Mucosa of gallbladder (tissue), 1 donor: ENCODE measurements at places on chromosomes 7 and 10. TPM values are rescaled to one million over a fixed set of nuclear protein-coding genes. Genes with fewer than 3 reads are reported as not detected.

Gene SEC24C
- 90.1 TPM for total RNA-seq

GRCh38 chr7:97513326-97513725 is 218.6 kb upstream of the TAC1 start:
- no peak for DNase-seq

- no peak for DNase-seq
These were observed 6.5 kb downstream of the CABCOCO1 start for GRCh38 chr10:61669161-61669725.

DNA sequence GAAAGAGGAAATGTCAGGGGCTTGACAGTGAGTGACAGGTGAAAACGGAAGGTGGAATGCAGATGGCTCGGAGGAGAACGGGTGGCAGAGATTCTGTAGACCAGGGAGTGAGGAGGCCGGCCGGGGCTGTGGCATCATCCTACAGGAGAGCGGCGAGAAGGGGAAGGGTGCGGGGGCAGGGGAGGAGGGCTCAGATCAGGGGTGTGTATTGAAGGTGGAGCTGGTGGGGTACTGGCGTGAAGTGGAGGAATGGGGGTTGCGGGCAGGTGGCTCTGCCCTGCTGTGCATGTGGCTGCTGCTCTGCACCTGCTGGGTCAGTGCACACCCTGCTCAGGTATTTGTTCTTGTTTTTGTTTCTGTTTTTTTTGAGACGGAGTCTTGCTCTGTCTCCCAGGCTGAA is 470.8 kb upstream of the FOXK1 start:
- DNase-seq, result no peak

GRCh38 chr10:132493756-132494290 is 43.8 kb upstream of the INPP5A start:
- DNase-seq, result no peak

DNA sequence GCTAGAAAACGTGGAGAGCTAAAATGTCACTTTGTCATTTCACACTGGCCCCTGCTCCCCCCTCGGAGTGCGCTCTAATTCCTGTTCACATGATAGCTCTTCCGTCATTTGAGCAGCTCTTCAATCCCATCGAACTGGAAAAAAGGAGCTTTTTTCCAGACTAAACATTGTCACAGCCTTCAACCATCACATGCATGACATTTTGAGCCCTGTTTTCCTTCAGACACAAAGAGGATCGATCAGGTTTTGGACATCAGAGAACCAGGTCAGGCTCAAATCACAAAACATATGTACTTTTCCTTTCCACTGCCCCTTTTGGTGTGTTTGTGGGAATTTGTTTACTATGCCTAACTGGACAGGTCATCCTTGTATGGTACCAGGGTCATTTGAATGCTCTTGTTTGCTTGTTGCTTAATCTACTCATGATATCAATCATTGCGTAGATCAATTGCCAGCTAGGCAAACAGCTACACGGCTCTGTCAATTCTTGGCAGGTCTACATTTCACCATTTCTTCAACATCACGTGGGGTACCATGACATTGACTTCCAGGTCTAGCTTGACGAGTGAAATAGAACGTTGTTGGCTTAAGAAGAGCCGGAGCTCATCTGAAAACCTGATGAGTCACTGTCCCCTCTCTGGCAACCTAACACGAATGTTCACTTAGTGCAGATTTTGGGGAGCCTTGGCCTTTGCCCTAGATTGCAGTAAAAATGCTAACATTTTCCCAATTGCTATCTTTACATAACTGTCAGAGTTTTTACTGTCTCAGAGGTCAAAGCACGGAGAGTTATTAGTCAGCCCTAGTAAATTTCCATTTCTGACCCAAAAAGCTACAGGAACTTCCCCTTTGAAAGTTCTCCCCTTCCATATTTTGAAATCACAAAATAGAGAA is 87.3 kb downstream of the LYZL2 start:
- DNase-seq, result peak; percentile 64

Gene PTPN20
- 3.1 TPM for total RNA-seq

DNA sequence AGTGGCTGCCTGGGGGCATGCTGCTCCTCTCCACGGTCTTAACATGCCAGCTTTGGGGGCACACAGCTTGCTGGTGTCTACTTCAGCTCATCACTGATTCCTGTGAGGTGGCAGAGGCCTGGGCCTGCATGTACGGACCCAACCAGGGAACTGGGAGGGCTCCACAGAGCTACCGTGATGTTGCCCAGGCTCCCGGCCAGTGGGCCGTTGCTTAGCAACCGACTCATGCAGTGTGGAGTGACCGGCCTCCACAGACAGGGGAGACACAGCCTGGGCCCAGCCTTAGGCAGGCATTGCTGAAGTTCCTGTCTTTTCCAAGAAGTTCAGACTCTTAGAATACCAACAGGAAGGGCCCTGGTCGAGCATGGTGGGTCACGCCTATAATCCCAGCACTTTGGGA is 25.8 kb upstream of the SH2B2 start:
- peak; percentile 41 for DNase-seq

GRCh38 chr10:72245949-72246525 is 27.7 kb upstream of the DDIT4 start:
- DNase-seq, result no peak

Gene EPHB6
- total RNA-seq, result 16.7 TPM

- no peak for DNase-seq
These were observed 53.7 kb upstream of the DOCK1 start for GRCh38 chr10:126851414-126852108.

Gene GJC3
- 0.26 TPM for total RNA-seq

GRCh38 chr10:21705828-21706176 is 171.8 kb downstream of the MLLT10 start:
- no peak for DNase-seq

DNA sequence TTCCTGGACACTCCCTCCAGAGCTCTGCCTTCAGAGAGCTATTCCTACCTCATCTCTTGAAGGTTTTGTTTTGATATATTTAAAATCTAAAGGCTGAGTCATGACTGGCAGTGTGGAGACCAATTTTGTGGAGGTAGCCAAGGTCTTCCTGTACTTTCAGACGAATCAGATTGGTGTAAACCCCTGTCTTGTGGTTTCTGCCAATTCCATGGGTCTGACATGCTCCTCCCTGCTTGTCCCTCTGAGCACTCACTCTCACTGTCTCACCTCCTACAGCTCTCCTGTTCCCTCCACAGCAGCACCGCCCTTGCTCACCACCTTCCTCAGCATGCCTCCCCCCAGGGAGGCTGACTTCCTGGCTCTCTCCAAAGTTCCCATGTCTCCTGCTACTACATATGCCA is 179.8 kb downstream of the NPSR1 start:
- DNase-seq, result no peak

GRCh38 chr10:75111907-75112679 is 637 bp downstream of the SAMD8 start:
- peak; percentile 45 for DNase-seq

Gene IFT22
- 36.5 TPM for total RNA-seq

Gene NPTX2
- 2.7 TPM for total RNA-seq

GRCh38 chr7:71801976-71802375 is 610.2 kb downstream of the CALN1 start:
- DNase-seq, result no peak

DNA sequence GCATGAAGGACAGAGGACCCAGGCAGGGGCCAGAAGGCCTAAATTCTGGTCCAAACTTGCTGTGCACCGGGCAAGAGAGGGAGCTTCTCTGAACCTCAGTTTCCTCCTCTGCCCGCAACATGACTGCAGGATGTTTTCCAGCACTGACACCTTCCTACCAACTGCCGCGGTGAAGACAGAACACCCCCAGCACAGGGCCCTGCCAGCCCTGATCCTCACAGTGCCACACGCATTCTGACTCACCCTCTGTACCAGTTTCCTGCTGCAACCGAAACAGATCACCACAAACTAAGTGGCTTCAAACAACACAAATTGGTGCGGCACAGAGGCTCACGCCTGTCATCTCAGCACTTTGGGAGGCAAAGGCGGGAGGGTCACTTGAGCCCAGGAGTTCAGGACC is 18.1 kb downstream of the MAD1L1 start:
- no peak for DNase-seq

Gene GNGT1
- not detected for total RNA-seq

- DNase-seq, result peak; percentile 45
These were observed 164.3 kb upstream of the AKR1E2 start for GRCh38 chr10:4661511-4662255.

DNA sequence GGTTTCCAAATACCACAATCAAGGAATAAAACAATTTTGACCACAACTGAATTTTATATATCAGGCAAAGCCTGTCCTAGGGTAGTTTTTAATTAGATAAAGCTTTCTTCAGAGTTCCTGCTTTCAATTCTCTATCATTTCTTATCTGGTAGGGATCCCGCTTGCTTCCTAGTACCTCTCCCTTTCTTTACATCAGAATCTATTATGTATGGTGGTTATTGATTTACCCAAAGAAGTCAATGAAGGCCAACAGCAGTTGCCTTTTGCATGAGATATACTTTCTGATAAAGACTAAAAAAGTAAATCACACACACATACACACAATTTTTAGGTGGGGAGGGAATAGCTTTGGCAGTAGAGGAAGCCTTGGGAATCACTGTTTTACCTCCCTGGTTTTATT is 70.7 kb downstream of the HDAC9 start:
- DNase-seq, result no peak

GRCh38 chr7:117489911-117490310 is 10.1 kb downstream of the CFTR start:
- DNase-seq, result peak; percentile 61

DNA sequence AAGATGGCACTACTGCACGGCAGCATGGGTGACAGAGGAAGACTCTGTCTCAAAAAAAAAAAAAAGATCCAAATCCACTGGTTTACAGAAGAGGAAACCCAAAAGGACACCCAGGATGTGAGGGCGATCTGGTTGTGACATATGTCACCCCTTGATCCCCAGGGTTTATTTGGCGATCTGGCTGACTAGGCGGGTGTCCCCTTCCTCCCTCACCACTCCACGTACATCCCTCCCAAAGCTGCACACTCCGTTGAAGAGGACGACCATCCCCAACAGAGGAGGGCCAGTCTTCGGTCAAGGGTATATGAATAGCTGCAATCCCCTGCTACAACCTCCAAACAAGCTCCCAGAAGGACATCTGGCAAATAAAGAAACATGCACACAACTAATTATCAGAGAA is 111.6 kb downstream of the HTR5A start:
- no peak for DNase-seq

DNA sequence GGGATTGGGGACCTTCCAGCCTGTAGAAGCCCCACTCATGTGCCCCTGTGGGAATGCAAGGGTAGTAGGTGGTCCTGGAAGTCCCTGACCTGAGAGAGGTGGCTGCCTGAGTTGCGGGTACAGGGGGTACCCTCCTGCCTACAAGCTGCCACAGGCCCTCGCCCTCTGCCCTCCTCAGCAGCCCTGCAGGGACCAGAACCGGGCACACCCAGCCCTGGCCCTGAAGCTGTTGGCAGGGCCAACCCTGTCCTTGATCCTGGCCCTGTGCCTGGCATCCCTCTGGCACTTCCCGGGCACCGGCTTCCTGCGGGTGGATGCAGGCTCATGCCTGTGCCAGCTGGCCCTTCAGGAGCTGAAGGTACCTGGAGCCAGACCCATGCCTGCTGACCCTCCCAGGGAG is 54.9 kb upstream of the ELN start:
- DNase-seq, result no peak

DNA sequence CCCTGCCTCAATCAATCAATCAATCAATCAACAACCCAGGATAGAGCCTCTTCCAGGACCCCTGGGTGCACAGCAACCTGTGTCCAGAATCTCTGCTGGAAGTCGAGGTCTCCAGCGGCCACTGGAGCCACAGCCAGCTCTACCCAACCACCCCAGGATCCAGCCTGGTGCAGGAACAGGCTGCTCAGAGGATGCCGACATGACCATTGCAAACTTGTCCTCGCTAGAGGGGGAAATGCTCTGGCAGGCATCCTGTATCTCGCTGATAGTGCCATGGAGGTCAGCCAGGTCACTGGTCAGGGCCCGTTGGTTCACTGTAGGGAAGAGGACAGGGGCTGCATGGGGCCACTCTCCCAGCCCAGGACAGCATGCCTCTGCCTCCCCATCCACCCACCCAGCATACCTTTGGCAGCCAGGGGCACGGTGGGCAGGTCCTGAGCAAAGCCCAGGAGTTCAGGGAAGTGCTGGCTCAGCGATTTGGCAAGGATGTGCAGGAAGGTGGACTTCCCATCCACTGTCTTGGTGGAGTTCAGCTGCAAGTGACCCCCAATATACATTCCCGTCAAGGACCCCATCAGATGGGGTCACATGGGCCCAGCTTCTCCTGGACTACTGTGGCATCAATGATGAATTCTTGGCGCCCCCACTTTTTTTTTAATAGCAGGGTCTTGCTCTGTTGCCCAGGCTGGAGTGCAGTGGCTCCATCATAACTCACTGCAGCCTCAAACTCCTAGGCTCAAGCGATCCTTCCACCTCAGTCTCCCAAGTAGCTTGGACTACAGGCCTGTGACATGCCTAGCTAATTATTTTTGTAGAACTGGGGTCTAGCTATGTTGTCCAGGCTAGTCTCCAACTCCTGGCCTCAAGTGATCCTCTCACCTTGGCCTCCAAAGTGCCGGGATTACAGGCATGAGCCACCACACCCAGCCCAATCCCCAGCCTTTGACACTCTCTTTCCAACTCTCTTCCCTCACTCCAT is 49.4 kb downstream of the GRID2IP start:
- no peak for DNase-seq

DNA sequence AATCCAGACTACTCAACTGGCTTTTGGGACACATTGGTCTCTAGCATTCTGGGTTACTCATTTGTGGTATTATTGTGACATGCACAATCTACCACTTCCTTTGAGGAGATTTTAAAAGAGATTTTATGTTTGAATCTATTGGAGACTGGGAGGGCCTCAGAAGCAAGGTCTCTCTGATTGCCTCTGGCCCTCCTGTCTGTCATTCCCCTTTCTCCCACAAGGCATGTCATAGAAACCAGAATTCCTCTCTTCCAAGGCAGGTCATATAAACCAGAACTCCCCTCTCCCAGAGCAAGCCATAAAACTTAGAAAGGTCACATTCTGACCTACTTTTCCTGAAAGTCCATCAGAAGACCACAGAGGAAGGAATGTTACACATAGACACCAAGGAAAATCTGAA is 777.7 kb downstream of the PHTF2 start:
- no peak for DNase-seq

Gene LRRC61
- total RNA-seq, result 11.7 TPM

- DNase-seq, result no peak
These were observed 398.9 kb downstream of the ADRA2A start for GRCh38 chr10:111475720-111476119.
